CD4-positive, alpha-beta T cell treated with Interleukin-6 at 100 ng/mL for 8 hours (primary cell): ENCODE measurements at places on chromosomes 11 and 22.

DNA sequence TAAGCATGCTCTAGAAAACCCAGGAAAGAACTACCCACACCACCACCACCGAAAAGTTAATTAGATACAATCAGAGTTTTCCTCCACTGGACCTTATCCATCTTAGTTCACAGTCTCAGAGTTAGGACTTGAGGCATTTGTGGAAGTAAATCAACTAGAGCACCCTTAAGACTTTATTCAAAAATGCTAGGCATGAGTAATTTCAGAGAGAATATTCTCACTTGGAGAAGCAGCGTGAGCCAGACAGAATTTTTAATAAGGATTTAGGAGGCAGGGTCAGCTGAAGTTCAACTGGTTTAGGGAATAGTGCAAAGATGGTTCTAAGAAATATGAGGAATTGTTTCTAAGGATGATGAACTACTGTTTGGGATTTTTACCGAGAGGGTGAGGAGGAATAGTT lies 1.2 kb upstream of the OLFML1 start:
- no peak for DNase-seq

- no peak for DNase-seq
Measured at GRCh38 chr11:122618927-122619326, 36.6 kb upstream of the UBASH3B start.

GRCh38 chr11:111846636-111847035 lies 24.7 kb downstream of the ALG9 start:
- no peak for DNase-seq

GRCh38 chr11:64305691-64306562 lies 603 bp downstream of the ESRRA start:
- peak; percentile 72 for DNase-seq

DNA sequence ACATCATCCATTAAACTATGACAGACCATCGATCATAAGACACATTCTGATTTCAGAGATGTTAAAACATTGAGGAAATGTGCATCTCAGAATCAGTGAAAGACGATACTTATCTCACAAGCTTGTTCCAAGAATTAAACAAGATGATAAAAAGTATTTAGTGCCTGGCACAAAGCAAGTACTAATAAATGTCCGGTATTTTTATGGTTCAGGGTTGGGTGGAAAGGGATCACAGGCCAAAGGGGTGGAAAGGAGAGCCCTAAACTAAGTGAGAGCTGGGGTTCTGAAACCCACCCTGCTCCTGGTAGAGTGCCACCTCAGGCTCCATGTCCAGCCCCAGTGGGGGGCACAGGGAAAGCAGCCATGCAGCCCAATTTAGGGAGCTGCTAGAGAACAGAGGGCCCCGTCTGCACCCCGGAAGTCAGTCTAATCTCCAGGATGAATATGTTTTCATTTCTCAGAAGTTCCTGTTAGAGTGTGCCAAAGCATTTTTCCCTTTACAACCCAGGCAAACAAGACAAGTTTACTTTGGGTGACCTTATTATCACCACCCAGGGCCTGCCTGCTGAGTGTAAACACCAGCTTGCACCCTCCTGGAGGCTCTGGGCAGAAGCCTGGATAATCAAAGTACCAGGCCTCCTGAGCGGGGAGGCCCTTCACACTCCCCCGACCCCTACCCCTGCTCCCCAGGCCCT lies 3.8 kb upstream of the CREB3L1 start:
- no peak for DNase-seq

- DNase-seq: no peak
Measured at GRCh38 chr11:99246199-99246598, 225.4 kb downstream of the CNTN5 start.

GRCh38 chr11:43392713-43393112 lies 34.0 kb downstream of the TTC17 start:
- DNase-seq: peak; percentile 4

GRCh38 chr11:84316866-84317555 lies 1030.8 kb upstream of the CCDC90B start:
- no peak for DNase-seq

GRCh38 chr22:36619797-36620399 lies 83.7 kb downstream of the CACNG2 start:
- no peak for DNase-seq

- no peak for DNase-seq
Measured at GRCh38 chr11:123323568-123323967, 106.5 kb upstream of the GRAMD1B start.

DNA sequence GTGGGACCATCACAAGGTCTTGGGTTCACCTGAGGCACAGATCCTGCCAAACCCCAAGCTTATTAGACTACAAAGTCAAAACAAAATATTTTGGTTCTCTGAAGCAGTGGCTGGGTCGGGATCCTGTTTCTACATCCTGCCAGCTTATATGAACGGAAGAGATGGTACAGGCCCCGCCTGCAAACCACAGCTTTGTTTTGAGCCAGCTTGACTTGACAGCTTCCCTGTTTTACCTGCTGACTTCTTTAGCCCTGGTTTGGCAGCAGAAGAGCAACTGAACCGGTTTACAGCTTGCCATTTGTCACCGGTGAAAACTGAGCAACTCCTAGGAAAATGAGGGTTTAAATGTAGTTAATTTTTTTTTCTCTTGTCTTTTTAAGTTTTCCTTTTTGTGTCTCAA lies 11.4 kb downstream of the PACS1 start:
- peak; percentile 88 for DNase-seq
